ENCODE measurements at places on chromosomes 11 and 22. TPM values are rescaled to one million over a fixed set of nuclear protein-coding genes. Genes with fewer than 3 reads are reported as not detected.

GRCh38 chr11:73182824-73183321 is 35.2 kb upstream of the P2RY2 start:
- no peak overlapping the region for H3K27ac ChIP-seq
- no peaks in the 10 kb centered on the region for H3K27me3 ChIP-seq
- H3K4me3 ChIP-seq: no peak overlapping the region
- peak; percentile 8 for DNase-seq
- H3K36me3 ChIP-seq: no peaks in the 10 kb centered on the region
- H3K4me1 ChIP-seq: peaks cover 25% of the 10 kb centered on the region

DNA sequence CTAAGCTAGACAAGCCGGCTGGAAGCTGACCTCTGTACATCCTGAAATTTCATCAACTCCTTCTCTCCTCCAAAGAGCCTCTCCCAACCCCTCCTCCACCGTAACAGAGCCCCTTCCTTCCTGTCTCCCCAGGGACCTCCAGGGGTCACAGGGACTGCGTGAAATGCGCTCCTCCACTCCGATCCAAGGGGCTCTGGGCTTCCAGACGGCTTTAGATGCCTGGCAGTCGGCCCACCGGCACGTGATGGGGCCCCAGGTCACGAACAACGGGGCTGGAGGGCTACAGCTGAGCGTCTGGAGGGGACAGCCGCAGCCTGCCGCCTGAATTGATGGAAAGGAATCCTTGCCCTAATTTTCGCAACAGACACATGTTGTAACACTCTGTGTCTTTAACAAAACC is 264.1 kb downstream of the MN1 start:
- DNase-seq: no peak
- no peaks in the 10 kb centered on the region for H3K4me1 ChIP-seq
- H3K27ac ChIP-seq: no peak overlapping the region
- no peaks in the 10 kb centered on the region for H3K27me3 ChIP-seq
- no peak overlapping the region for H3K4me3 ChIP-seq

DNA sequence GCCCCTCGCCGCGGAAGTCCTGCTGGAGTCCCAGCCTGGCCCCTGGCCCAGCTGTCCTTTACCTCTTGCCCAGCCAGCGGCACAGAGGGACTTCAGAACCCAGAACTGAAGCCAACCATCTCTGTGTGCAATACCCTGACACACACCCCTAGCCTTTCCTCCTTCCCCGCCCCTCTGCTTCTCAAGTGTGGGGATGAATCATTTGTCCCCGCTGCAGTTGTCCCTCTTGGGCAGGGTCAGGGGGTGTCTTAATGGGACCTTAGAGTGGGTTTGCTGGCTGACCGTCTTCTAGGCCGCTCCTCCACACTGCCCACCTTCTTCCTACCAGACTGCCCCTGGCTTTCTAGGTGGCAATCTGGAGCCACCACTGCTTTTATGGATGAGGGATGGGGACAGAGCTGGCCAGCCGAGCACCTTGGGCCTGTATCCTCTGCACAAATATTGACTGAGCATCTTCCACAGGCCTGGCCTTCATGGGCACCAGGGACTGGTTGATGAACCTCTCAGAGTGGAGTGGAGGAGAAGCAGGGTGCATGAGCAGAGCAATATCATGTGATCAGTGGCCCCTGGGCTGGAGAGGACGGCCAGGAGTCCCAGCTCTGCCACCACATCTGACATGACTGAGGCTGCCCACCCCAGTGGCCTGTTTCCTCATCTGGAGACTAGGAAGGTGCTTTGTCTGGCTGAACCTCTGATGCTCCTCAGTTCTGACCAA is 668 bp upstream of the CHST1 start:
- H3K4me3 ChIP-seq: peak overlapping the region; percentile 61
- H3K4me1 ChIP-seq: peaks cover 11% of the 10 kb centered on the region
- DNase-seq: peak; percentile 54

- H3K27me3 ChIP-seq: no peaks in the 10 kb centered on the region
- H3K4me3 ChIP-seq: no peak overlapping the region
- no peak for DNase-seq
- H3K4me1 ChIP-seq: peaks cover 16% of the 10 kb centered on the region
These were observed 5.4 kb upstream of the MAPK8IP1 start for GRCh38 chr11:45879803-45880686.

- no peak overlapping the region for H3K4me3 ChIP-seq
- no peak overlapping the region for H3K27ac ChIP-seq
- peak; percentile 6 for DNase-seq
- H3K27me3 ChIP-seq: no peaks in the 10 kb centered on the region
These were observed 539.2 kb downstream of the BUD13 start for GRCh38 chr11:116233561-116233960.

- H3K27ac ChIP-seq: no peak overlapping the region
- no peaks in the 10 kb centered on the region for H3K27me3 ChIP-seq
- DNase-seq: no peak
These were observed 1.7 kb upstream of the LINC01488 start for GRCh38 chr11:69479591-69480271.

Gene ARSA
- total RNA-seq: 8.8 TPM

Gene CXCR5
- total RNA-seq: not detected

DNA sequence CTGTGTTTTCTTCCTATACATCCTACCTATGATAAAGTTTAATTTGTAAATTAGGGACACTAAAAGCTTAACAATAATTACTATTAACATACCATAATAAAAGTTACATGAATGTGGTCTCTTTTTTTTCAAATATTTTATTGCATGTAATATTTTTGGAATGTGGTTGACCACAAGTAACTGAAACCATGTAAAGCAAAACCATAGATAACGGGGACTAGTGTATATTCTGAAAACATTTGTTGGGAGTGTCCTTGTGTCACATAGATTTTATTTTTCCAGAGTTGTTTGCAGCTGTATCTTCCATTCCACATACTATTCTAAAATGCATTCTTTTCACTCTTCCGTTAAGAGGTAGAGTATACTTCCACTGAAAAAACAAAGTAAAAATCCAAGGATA is 200.4 kb downstream of the KIF18A start:
- H3K4me3 ChIP-seq: no peak overlapping the region
- H3K27me3 ChIP-seq: no peaks in the 10 kb centered on the region
- H3K4me1 ChIP-seq: no peaks in the 10 kb centered on the region
- H3K27ac ChIP-seq: no peak overlapping the region

GRCh38 chr22:38243007-38243765 is 29.6 kb downstream of the TMEM184B start:
- H3K27ac ChIP-seq: peak overlapping the region; percentile 75
- no peak overlapping the region for H3K4me3 ChIP-seq
- no peaks in the 10 kb centered on the region for H3K27me3 ChIP-seq
- H3K36me3 ChIP-seq: no peaks in the 10 kb centered on the region

- no peak overlapping the region for H3K27ac ChIP-seq
- H3K4me3 ChIP-seq: no peak overlapping the region
- no peaks in the 10 kb centered on the region for H3K27me3 ChIP-seq
- H3K4me1 ChIP-seq: no peaks in the 10 kb centered on the region
- no peak for DNase-seq
These were observed 93.9 kb downstream of the ATG16L2 start for GRCh38 chr11:72908032-72908676.

GRCh38 chr22:33781411-33781810 is 138.9 kb downstream of the LARGE1 start:
- no peak overlapping the region for H3K4me3 ChIP-seq
- H3K36me3 ChIP-seq: no peaks in the 10 kb centered on the region
- DNase-seq: no peak
- H3K27ac ChIP-seq: no peak overlapping the region
- peaks cover 13% of the 10 kb centered on the region for H3K4me1 ChIP-seq

Gene VPREB1
- total RNA-seq: not detected

- no peak overlapping the region for H3K27ac ChIP-seq
- no peak for DNase-seq
- H3K36me3 ChIP-seq: no peaks in the 10 kb centered on the region
- no peak overlapping the region for H3K4me3 ChIP-seq
These were observed 698.8 kb downstream of the BRD1 start for GRCh38 chr22:49128874-49129273.

- peaks cover 12% of the 10 kb centered on the region for H3K4me1 ChIP-seq
- no peaks in the 10 kb centered on the region for H3K36me3 ChIP-seq
- no peaks in the 10 kb centered on the region for H3K27me3 ChIP-seq
- no peak for DNase-seq
- H3K27ac ChIP-seq: no peak overlapping the region
- no peak overlapping the region for H3K4me3 ChIP-seq
These were observed 110.2 kb downstream of the UVRAG start for GRCh38 chr11:75924966-75925784.

GRCh38 chr11:10941871-10942270 is 84.0 kb upstream of the ZBED5 start:
- no peak for DNase-seq
- H3K27me3 ChIP-seq: no peaks in the 10 kb centered on the region
- no peaks in the 10 kb centered on the region for H3K36me3 ChIP-seq
- H3K4me1 ChIP-seq: peaks cover 7% of the 10 kb centered on the region

Gene TSKU
- 10.2 TPM for total RNA-seq

- no peaks in the 10 kb centered on the region for H3K36me3 ChIP-seq
- H3K27ac ChIP-seq: peak overlapping the region; percentile 80
- peaks cover 20% of the 10 kb centered on the region for H3K4me1 ChIP-seq
- no peak for DNase-seq
These were observed 46.7 kb downstream of the IGF2 start for GRCh38 chr11:2092464-2092910.

- peak; percentile 88 for DNase-seq
- no peaks in the 10 kb centered on the region for H3K27me3 ChIP-seq
- peaks cover 5% of the 10 kb centered on the region for H3K4me1 ChIP-seq
- H3K4me3 ChIP-seq: peak within 1 kb of the TSS; percentile 91
- peak within 1 kb of the TSS; percentile 49 for H3K27ac ChIP-seq
These were observed at the start of gene CSTPP1 for GRCh38 chr11:46936138-46937110. CSTPP1 (plus strand) TSS chr11:46936761; CDS start chr11:46936806, 45 bp downstream.
